Activated CD8-positive, alpha-beta T cell treated with anti-CD3 and anti-CD28 coated beads, Interleukin-2, amount 10 ng/mL, durations not matched to agents 7 days and 5 days (primary cell): ENCODE measurements at places on chromosomes 2 and 18.

GRCh38 chr2:160730296-160730995, 236.8 kb upstream of the RBMS1 start:
- peaks cover 9% of the 10 kb centered on the region for H3K4me1 ChIP-seq
- DNase-seq = no peak
- no peak overlapping the region for H3K27ac ChIP-seq

GRCh38 chr18:12750715-12751502, 48.1 kb downstream of the PSMG2 start:
- peaks cover 4% of the 10 kb centered on the region for H3K36me3 ChIP-seq
- no peaks in the 10 kb centered on the region for H3K27me3 ChIP-seq
- H3K4me3 ChIP-seq = no peak overlapping the region
- H3K4me1 ChIP-seq = peaks cover 24% of the 10 kb centered on the region
- no peak for DNase-seq
- H3K27ac ChIP-seq = no peak overlapping the region

- H3K36me3 ChIP-seq = no peaks in the 10 kb centered on the region
- H3K27ac ChIP-seq = no peak overlapping the region
- H3K27me3 ChIP-seq = peaks cover 2% of the 10 kb centered on the region
These were observed 179.4 kb upstream of the HS6ST1 start for GRCh38 chr2:128498086-128498485.

- no peaks in the 10 kb centered on the region for H3K27me3 ChIP-seq
- H3K36me3 ChIP-seq = no peaks in the 10 kb centered on the region
- H3K27ac ChIP-seq = no peak overlapping the region
- H3K4me1 ChIP-seq = no peaks in the 10 kb centered on the region
- H3K4me3 ChIP-seq = no peak overlapping the region
These were observed 91.0 kb downstream of the CSRNP3 start for GRCh38 chr2:165560377-165560988.

- peak overlapping the region; percentile 90 for H3K27ac ChIP-seq
- H3K27me3 ChIP-seq = no peaks in the 10 kb centered on the region
- H3K4me3 ChIP-seq = peak overlapping the region; percentile 22
- DNase-seq = peak; percentile 43
- peaks cover 42% of the 10 kb centered on the region for H3K36me3 ChIP-seq
These were observed 165.9 kb upstream of the ID2 start for GRCh38 chr2:8515864-8516533.

GRCh38 chr2:16425462-16426336, 239.9 kb downstream of the CYRIA start:
- no peaks in the 10 kb centered on the region for H3K4me1 ChIP-seq
- H3K4me3 ChIP-seq = no peak overlapping the region
- no peak for DNase-seq
- no peaks in the 10 kb centered on the region for H3K27me3 ChIP-seq
